ENCODE measurements at places on chromosomes 16 and 17.

GRCh38 chr17:75110234-75110937 is 617 bp downstream of the ARMC7 start:
- no peak for DNase-seq

DNA sequence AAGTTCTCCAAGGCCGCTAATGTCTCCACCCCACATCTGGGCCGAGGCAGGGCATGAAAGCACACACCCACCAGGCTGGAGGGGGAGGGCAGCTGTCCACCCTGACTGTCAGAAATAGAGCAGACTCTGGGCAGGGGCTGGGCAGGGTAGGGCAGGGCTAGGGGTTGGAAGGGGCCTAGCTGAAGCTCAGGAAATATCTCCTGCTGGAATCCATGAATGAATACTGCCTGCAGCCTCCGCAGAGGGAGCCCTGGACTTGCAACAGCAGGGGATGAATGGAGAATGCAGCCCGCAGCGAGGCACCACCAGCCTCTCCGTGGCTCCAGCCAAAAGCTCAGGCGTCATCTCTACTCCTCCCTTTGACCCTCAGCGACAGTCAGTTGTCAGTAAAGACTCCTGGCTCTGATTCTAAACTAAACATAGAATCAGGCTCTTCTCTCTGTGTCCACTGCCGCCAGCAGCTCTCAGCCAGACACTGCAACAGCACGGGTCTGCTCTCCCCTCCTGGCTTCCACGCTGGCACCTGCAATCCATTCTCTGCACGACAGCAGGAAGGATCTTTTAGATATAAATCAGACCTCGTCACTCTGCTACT is 23.9 kb upstream of the NGFR start:
- DNase-seq: no peak

- DNase-seq: peak; percentile 59
Measured at GRCh38 chr16:80994451-80994850, 12.2 kb downstream of the CMC2 start.

DNA sequence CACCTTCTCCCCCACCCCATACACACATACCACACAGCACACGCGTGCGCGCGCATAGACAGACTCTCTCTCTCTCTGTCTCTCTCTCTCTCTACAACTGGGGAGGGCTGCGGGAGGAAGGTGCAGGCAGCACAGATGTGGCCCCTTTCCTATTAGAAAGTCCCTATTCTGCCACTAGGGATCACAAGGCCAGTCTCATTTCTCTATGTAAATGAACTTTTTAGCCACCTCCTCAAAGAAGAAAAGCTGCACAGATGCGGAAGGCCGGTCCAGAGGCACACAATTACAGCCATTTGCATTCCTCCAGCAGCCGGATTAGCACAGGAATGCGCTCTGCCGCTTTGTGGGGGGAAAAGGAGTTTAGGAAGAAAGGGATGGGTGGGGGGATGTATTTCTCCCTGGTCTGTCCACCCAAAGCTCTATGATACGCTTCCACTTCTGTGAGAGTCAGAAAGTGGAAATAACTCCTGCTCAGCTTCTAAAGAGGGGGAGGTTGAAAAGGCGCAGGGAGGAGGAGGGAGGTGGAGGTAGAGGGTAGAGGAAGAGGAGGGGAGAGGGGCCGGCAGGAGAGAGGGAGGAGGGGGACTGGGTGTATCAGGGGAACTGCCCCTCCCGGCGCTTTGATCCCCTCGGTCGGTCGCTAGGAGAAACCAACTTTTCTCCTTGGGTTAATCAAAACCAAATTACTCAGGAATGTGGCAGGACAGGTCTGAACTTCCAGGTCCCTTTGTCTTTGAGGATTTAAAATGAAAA is 11.7 kb downstream of the ZFHX3 start:
- peak; percentile 67 for DNase-seq

- no peak for DNase-seq
Measured at GRCh38 chr16:4733747-4734062, 366 bp downstream of the ANKS3 start.

All from fibroblast of upper back skin (primary cell).